ENCODE measurements at places on chromosomes 7 and 10.

DNA sequence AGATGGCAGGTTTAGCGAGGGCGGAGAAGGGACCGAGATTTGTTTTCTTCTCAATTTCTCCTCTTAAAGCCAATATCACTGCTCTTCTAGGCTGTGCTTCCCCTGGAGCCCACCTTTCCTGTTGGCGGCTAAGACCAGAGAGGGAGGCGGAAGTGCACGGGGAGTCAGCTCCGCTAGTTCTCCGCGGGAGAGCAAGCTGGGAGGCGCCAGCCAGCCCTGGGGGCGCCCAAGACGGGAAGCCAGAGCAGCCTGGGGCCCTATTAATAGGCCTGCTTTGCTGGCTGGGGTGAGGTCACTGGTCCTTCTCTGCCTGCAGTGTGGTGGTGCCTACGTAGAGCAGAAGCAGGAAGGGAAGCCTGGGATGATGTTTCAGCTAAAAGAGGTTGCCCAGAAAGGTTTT, 61.6 kb downstream of the LSM5 start:
- no peak for DNase-seq

DNA sequence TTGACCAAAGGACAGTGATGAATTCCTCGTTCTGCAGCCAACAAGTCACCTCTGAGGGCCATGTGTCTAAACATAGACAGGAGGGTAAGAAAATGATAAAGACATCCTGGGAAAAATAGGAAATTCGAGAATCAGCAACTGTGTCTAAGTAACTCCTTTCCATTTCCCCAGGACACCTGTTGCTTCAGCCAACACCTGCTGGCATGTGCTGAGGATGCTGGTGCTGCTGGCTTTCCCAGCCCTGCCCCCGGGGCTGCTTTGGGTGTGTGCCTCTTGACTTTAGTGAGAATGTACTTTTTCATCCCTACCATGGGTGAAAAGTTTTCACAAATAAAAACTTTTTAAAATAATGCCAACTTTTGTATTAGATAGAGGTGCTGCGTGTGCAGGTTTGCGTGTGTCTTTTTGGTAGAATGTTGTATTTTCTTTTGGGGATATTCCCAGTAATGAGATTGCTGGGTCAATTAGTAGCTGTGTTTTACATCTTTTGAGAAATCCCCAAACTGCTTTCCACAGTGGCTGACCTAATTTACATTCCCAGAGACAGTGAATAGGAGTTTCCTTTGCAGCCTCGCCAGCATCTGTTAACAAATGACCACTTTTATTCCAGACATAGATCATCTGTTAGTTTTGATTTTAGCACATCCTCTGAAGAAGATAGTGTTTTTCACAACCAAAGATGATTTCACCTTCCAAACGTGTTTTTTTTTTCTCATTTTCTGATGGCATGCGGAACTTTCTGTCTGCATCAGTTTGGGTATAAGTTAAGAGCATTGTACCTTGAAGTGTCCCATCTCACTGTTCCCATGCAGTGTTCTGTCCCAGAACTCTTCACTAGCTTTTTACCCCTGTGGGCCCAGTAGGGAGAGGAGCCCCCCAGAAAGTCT, 104.2 kb upstream of the ACBD5 start:
- no peak for DNase-seq

- DNase-seq: no peak
Observed at GRCh38 chr7:44470135-44470479, 20.4 kb downstream of the NUDCD3 start.

DNA sequence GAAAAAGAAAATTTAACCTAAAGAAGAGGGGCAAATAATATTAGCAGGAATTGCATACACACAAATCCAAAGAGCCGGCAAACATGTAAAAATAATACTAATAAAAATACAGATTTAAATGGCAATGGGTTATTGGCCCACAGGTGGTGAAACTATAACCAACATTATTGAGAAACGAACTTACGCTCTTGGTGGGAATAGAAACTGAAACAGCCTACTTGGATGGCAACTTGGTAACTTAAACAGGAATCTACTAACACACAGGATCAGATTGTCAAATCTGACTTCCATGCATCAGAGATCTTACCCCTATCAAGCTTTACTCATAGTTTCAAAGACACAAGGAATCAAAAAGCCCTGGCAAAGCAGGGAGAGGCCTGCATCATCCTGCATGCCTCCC, 66.5 kb downstream of the ANLN start:
- no peak for DNase-seq

DNA sequence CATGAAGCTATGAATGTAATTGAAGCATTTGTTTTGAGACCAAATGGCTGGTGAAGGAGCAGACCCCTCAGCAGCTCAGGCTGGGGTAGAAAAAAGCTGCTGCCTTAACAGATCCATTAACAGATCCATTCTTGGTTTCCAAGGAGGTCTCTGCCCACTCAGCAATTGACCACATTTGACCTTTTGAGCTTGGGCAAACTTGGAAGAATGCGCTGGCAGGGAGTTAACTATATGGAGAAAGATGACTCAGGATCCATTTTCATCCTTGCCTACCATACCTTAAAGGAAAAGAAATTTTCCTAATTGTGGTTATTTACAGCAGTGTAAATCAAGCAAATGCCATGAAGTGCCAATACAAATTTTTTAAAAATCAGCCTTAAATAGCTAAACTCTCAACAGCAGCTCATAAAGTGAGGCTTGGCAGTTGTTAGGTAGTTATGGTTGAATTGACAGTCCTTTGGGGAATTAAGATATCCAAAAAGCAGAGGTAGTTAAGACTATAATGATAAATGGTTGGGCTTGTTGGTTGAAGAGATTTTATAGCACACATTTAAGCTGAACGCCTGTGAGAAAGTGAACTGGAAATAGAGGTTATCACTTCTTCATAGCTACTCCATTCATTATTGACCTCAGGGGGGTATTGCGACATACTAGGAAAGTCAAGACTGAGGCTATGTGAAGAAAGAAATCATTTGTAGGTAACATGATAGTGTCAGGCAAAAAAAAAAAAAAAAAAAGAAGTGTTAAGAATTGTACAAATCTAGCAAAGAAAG, 83.9 kb downstream of the MKX start:
- no peak for DNase-seq

Measured in stimulated activated CD4-positive, alpha-beta T cell treated with anti-CD3 and anti-CD28 coated beads, Interleukin-12 subunit alpha, Interleukin-12 subunit beta, amount 100 ng/mL, for 24 hours (primary cell).